DMS153 (cell line): ENCODE measurements at places on chromosomes 12 and 14.

DNA sequence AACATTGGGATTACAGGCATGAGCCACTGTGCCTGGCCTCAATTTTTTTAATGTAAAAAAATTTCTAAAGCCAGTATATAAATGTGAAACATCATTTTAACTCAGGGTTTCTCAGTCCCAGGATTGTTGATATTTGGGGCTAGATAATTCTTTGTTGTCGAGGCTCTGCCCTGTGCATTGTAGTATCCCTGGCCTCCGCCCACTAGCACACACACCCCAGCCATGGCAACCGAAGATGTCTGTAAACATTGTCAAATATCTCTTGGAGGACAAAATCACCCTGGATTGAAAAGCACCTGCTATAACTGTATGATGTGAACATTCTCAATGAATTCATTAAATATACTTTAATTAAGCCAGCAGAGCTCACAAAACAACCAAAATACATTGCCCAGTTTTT, 8.4 kb upstream of the CIT start:
- peak; percentile 49 for DNase-seq

- no peak for DNase-seq
These were observed 12.7 kb downstream of the OLR1 start for GRCh38 chr12:10159280-10159679.

GRCh38 chr14:105322791-105323556, 8.4 kb downstream of the PACS2 start:
- no peak for DNase-seq

- no peak for DNase-seq
These were observed 465.6 kb downstream of the ZFP36L1 start for GRCh38 chr14:68327231-68327630.

- no peak for DNase-seq
These were observed 377.6 kb upstream of the ATP2B1 start for GRCh38 chr12:90086281-90086680.

DNA sequence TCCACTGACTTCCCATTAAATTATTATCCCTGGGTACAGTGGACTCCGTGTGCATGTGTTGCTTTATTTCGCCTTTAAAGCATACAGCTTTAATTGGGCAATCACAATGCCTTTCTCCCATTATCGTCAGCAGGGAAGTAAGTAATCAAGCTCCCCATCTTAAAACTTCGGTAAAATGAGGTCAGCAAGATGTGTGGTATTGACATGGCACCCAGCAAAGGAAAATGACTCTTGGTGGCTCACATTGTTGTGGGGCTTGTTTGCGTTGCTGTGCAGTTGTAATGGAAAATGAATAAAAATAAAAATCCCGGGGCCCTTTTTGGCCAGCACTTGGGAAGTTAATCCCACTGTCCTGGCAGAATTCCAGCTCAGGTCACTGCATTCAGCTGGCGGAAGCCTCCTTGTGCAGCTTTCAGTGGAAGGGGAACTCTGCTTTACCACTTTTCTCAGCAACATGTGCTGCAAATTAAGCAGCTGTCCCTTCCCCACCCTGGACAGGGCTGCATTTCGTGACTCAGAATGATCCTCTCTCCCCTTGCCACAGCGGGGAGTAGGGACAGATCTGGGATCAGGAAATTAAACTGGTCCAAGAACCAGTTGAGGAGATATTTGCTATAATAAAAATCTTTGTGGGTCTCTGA, 13.9 kb upstream of the ATP2A2 start:
- peak; percentile 58 for DNase-seq
